ENCODE measurements at places on chromosomes 7 and 10. TPM values are rescaled to one million over a fixed set of nuclear protein-coding genes. Genes with fewer than 3 reads are reported as not detected.

Gene WNT8B
- not detected for total RNA-seq

Gene NKX1-2
- total RNA-seq = 0.47 TPM

Gene CCDC7
- 146 TPM for total RNA-seq

Gene LAMTOR4
- total RNA-seq = 22.6 TPM

- DNase-seq = no peak
Measured at GRCh38 chr10:16049050-16049449, 188.7 kb upstream of the MINDY3 start.

GRCh38 chr10:103842605-103843004 lies 12.8 kb downstream of the SH3PXD2A start:
- no peak for DNase-seq

GRCh38 chr7:37531225-37531624 lies 82.6 kb upstream of the ELMO1 start:
- DNase-seq = no peak

DNA sequence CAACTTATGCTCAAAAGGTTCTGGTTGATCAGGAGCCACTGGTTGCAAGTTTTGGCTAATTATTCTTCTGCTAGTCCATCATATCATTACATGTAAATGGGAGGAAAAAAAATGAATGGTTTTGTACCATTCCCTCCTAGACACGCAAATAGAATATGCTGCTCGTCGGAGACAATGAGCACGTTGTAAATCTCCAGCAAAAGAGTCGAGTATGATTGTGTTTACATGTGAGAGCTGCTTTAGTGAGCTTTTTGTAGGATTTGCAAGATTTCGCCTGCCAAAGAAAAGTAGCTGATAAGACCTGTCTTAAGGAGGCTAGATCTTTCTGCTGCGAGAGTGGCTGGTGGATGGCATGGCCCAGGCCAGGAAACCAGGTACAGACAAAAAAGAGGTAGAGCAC lies 109.0 kb downstream of the ZMYND11 start:
- no peak for DNase-seq

DNA sequence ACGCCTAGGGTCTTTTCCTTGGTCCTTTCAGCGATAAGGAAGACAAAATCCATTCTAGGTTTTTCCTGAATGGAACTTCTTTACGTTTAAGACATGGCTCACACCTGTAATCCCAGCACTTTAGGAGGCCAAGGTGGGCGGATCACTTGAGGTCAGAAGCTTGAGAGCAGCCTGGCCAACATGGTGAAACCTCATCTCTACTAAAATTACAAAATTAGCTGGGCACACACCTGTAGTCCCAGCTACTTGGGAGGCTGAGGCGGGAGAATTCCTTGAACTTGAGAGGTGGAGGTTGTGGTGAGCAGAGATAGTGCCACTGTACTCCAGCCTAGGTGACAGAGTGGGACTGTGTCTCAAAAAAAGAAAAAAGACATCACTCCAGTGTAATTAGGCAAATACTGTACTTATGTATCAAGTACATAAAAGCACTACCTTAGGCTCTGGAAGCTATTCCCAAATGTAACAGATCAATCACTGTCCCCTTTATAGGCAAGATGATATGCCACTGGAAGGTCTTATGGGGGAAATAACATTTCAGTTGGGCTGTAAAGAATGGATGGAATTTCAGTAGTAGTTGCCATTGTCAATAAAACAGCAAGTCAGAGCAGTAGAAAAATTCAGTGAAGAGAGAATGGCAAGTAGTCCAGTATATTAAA lies 5.7 kb downstream of the STK17A start:
- no peak for DNase-seq

DNA sequence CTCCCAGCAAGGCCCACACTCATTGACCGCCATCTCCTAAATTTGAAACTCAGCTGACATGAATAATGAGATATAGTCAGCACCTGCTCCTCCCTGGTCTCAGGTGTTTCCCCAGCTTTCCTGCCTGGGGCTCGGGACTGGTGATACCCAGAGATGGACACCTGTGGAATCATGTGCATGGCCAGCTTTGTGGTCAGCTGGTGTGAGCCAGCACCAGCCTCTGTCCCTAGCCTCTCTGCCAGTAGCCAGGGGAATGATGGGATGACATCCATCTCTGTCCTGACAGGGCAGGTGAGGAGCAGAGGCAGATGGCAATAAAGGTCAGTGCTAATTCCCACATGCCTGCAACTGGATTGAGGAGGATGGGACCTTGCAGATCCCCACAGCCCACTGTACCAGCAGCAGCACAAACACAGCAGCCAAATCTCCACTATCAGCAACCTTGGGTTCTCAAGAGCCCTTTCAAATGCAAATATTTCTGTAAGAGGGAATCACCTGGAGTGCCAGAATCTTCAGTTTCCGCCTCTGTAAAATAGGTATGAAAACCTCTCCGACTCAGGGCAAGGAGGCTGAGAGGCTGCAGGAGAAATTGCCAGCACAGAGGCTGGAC lies 329.2 kb upstream of the ZMIZ1 start:
- DNase-seq = no peak

DNA sequence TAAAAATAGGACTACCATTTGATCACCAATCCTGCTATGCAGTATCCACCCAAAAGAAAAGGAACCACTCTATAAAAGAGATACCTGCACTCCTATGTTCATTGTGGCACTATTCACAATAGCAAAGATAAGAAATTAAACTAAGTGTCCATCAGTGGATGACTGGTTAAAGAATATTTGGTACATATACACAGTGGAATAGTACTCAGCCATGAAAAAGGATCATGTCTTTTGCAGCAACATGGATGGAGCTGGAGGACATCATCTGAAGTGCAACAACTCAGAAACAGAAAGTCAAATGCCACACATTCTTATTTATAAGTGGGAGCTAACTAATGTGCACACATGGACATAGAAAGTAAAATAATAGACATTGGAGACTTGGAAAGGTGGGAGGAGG lies 116.4 kb downstream of the PFKFB3 start:
- DNase-seq = no peak

GRCh38 chr10:131872827-131873375 lies 27.9 kb upstream of the PPP2R2D start:
- DNase-seq = no peak

- no peak for DNase-seq
Measured at GRCh38 chr10:29687421-29688164, 52.8 kb upstream of the SVIL start.

GRCh38 chr10:6795541-6795940 lies 215.5 kb upstream of the PRKCQ start:
- no peak for DNase-seq
